ENCODE measurements at places on chromosomes 5 and 9.

DNA sequence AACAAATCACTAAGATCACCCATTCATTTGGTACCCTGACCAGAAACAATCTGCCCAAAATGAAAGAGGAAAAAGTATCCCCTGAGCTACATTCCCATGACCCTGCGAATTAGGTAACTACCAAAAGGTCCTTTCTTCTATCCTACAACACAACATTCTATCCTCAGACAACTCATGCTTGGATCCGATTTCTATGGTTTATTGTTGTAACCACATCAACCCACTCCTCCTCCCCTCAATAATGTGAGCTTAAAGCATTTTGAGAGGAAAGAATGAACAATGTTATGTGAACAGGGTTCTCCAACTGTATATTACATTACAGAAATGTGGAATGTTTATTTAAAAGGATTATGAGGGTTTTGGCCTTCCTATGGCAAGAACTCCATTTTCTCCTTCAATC is 4.0 kb downstream of the SLC35D2 start:
- no peak for DNase-seq

DNA sequence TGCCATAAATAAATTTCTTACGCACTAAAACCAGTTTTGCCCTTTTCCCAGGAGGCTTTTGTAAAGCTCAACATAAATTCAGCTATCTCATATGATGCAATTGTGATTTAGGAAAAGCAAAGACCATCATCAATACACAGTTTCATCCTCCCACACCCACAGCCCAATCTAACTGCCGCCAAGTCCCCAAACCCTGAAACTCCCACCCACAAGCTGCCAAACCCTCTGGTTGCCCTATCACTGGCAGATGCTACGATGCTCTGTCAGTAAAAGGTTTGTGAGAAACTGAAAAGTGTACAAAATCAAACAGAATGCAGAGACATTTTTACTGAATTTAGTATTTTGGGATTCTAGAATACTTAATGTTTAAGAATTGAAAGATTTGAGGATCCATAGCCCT is 42.8 kb upstream of the NR4A3 start:
- DNase-seq = no peak

DNA sequence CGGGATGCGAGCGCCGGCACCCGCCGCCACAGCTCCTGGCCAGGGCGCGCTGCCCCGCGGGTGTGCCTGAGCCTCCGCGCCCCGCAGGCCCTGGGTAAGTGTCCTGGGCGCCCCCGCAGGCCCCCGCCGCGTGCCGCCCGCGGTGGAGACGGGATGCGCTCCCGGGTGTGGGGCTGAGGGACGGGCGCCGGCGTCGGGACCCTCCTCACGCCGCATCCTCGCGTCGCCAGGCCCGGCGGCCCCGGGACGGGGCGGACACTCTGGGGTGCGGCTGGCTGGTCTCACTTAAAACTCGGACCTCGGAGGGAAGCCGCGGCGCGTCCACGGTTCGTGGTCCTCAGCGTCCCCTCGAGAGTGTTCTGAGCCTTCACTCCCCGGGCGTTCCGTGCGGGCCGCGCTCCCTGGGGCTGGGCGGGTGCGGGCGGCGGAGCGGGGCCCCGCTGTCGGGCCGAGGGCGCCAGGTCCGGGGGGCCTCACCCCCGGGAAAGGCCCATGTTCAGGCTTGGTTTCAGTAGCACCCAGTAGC is 275 bp downstream of the AHRR start:
- DNase-seq = no peak

- DNase-seq = no peak
These were observed 215.5 kb upstream of the TMEM161B start for GRCh38 chr5:88483964-88484672.

- no peak for DNase-seq
These were observed 90.0 kb upstream of the ITGA2 start for GRCh38 chr5:52898961-52899680.

- DNase-seq = no peak
These were observed 314.6 kb upstream of the KIF2A start for GRCh38 chr5:61991430-61991829.

GRCh38 chr9:110880189-110880588 is 158.1 kb downstream of the LPAR1 start:
- DNase-seq = no peak

- no peak for DNase-seq
These were observed 31.2 kb upstream of the GALNT10 start for GRCh38 chr5:154159343-154159742.

GRCh38 chr5:114166081-114166480 is 195.8 kb upstream of the KCNN2 start:
- DNase-seq = no peak

GRCh38 chr9:31745468-31745867 is 639.0 kb upstream of the ACO1 start:
- no peak for DNase-seq

DNA sequence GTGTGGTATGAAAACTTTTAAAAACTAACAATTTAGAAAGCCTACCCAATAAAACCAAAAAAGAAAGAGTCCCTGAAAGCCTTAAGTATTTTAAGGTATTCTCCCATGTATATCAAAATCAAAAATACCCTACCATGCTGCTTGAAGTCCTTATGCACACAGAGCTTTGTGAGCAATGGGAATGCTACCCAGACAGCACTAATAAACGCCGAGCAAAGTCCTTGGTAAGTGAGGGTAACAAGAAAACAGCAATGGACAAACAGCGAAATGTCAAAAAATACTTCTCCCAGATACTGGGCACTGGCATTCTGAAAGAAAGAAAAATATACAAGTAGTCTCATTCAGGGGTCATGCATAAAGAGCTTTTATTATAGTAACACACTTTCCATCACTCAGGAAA is 27.4 kb downstream of the ERMP1 start:
- DNase-seq = no peak

GRCh38 chr5:151739939-151740335 is 18.5 kb downstream of the ATOX1 start:
- no peak for DNase-seq

- no peak for DNase-seq
These were observed 54.4 kb upstream of the AFAP1L1 start for GRCh38 chr5:149217096-149217802.

DNA sequence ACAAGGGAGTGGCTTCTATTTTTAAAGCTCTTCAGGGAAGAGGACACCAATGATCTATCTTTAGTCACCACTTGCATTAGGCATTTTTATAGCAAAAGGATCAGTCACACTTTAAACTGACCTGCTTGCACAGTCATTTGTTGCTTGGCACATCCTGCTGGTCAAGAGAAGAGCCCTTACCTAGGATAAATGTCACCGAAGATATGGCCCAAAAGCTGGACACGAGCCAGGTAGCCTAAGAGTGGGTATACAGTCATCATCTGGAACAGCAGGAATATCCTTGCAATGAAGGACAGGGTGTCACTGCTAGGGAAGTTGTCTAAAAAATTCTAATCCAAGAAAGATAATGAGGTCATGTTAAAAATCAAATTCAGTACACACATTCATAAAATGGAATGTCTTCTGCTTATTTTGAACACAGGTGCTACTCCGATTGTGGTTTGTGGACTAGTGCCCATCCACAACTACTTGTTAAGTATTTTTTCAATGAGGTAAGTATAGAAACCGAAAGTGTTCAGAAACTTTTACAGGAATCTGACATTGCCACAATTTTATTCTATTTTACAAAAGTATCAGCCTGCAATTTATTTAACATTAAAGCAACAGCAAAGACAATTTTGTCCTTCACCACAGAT is 78.4 kb downstream of the SLC38A9 start:
- DNase-seq = peak; percentile 13

- DNase-seq = no peak
These were observed 726.0 kb downstream of the DNAH5 start for GRCh38 chr5:13218518-13218917.

DNA sequence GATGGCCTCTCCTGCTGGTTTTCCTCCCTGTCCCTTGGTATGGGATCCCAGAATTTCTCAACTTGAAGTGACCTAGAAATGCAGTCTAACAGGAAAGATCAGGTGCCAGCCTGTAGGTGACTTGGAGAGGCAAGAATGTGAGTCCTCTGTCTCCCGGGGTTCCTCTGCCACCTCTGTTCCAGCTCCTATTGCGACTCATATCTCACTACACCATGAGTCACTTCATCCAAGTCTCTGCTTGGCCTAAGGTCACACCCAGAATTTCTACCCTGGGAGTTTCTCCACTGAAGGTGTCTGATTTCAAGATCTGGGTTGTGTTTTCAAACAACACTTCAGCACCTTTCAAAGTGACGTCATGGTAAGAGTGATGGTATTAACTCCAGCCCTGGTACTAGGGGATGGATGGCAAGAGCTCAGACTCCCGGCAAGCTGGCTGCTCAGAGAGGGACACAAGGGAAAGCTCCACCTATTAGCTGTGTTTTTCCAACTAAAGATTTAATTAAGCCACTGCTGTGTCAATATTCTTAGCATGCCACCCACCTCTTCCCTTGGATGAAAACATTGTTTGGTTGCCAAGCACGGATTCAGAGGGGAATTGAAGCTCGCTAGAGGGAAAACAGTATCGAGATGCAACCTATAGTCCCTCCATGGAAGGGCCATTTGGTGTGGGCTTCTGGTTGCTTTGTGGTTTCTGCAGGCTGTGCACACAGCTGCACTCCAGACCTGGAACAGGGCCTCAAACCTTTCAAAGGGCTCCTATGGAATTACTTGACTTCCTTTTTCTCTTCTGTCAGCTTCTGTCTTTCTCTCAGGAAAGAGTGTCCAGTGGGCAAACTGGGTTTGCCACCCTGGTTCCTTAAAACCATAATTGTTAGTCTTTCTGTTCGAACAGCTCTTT is 205.7 kb downstream of the GAS1 start:
- DNase-seq = peak; percentile 87

DNA sequence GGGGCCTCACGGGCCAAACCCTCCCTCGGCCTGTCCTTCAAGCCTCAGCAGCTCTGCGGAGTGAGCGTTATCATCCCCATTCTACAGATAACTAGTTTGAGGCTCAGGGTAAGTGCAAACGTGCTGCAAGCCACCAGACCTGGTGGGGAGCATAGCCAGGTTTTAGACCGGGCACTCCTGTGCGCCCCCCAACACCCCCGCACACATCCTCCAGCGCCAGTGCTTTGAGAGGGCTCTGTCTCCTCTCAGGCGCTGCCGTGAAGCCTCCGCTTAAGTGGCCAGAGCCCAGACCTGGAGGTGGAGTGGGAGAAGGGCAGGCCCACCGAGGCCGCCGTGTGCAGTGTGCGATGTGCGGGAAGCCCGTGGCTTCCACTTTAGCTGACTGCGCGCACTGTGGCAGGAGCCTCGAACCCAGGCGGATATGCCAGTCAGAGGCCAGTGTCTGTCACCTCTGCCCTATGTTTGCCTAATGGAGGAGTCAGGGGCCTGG is 1.6 kb upstream of the MGAT1 start:
- no peak for DNase-seq

GRCh38 chr5:177409043-177409801 is at the start of gene F12:
Gene F12 (minus strand): TSS chr5:177409564. CDS start chr5:177409527, 37 bp downstream.
- DNase-seq = no peak

GRCh38 chr5:173055983-173056782 is at the start of gene CREBRF:
Gene CREBRF (plus strand): TSS chr5:173056352. CDS start chr5:173080776, 24,424 bp downstream.
- peak; percentile 82 for DNase-seq

GRCh38 chr5:36373527-36374086 is 71.9 kb upstream of the RANBP3L start:
- DNase-seq = no peak

GRCh38 chr5:36529142-36529541 is 77.3 kb upstream of the SLC1A3 start:
- DNase-seq = no peak

GRCh38 chr5:5919411-5919810 is 458.9 kb downstream of the MED10 start:
- DNase-seq = no peak

DNA sequence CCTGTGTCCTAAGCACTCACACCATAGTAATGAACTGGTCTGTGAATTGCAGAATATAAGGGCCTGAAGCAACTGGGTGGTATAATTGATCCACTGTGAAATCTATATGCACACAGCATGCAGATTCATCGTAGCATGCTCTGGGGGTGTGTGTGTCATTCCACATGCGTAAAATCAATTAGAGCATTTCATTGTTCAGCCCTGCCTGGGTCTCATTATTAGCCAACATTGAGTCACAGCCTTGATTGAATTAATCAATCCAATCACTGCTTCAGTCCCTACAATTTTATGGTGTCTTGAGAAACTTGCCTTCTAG is 248.0 kb downstream of the ADAMTSL1 start:
- no peak for DNase-seq

- DNase-seq = no peak
These were observed 10.4 kb downstream of the EPB41L4B start for GRCh38 chr9:109310486-109310901.

DNA sequence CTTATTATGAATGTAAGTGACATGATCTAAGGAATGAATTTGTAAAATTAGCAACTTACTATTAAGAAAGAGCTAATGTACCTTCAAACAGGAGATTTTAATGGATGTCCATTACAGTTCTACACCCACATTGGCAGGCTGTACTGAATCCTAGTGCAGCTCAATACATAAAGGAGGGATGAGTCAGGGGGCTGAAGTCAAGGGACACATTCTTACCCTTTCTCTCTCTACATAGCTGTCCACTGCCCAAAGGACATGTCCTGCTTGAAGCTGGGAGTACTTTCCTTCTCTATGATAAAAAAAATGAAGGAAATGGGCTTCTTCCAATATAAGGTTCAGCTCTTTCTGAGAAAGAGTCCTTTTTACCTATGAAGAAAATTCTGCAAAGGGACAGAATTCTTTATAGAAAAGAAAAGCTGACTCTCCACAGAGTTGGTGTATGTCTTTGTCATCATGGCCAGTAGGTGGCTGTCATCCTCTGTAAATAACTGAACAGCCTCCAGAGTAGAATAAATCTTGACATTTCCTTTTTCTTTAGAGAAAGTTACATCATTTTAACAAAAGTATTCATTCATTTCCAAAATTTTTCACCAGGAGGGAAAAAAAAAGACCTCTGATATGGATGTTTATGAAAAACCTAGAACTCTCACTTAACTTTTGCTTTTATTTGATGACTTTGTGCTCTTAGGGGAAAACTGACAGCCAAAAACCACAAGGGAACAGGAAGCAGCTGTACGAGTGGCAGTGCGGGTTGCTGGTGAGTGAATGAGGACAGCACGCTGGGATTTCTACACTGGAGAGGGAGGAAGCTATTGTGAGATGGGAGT is 13.1 kb upstream of the IFNA14 start:
- DNase-seq = peak; percentile 38

DNA sequence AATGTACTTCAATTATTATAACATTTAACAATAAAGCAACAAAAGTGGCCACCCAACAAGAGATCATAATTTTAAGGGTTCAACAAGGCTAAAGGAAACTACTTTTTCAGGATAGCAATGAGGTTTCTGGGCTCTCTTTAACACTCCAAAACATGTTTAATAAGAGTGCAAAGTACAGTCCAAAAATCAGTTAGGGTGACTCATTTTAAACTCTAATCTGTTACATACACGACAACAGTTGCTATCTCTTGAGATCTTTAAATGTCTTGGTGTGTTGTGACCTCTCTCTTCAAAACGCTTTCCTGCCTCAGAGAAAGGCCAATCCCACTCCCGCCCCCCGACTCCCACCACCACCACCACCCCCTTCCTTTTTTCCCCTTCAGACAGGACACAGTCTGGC is 11.5 kb downstream of the NFIB start:
- no peak for DNase-seq

- DNase-seq = no peak
These were observed 124.6 kb downstream of the ACER2 start for GRCh38 chr9:19533373-19533772.

- no peak for DNase-seq
These were observed 85.8 kb downstream of the GPBP1 start for GRCh38 chr5:57259704-57260103.

- no peak for DNase-seq
These were observed at the start of gene FRMPD1 for GRCh38 chr9:37650873-37651768. Gene FRMPD1 (plus strand): TSS chr9:37650954. CDS start chr9:37692642, 41,688 bp downstream.

Measured in HCT116 (cell line).